ENCODE measurements at places on chromosomes 11 and 22.

GRCh38 chr11:47278058-47278457 lies 8.1 kb downstream of the MADD start:
- DNase-seq, result no peak

DNA sequence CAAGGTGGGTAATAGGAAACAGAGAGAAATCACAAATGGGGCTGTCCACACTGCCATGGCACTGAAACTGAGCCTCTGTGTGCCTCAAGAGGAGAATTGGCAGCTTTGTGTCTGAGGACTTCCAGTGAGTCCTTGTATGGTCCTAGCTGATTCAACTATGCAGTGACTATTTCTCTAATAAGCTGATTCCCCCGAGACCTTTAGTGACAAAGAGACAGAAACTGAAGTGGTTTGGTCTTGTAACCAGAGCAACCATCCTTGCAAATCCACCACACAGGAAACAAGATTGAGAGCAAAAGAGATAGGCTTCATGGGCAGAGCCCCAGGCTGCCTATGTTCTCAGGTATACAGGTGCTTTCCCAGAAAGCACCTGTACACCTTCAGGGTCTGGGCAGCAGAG lies 1038.5 kb downstream of the NTM start:
- no peak for DNase-seq

DNA sequence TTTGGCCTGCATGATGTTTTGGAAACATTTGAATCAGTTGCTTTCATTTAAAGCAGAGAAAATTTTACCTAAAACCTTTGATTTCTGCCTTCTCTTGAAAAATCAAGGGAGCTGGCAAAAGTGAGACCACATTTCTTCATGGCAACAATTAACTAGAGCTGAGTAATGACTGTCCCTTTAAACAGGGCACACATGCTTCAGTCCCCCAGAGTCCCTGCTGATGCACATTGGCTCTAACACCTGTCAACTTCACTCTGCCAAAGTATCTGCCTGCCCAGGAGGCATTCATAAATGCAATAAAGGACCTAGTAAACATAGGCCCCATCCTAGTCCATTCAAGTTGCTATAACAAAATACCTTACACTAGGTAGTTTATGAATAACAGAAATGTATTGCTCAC lies 87.1 kb upstream of the LDLRAD3 start:
- no peak for DNase-seq

GRCh38 chr11:124762624-124763155 lies 600 bp upstream of the ESAM start:
- no peak for DNase-seq

- DNase-seq, result no peak
These were observed 6.0 kb downstream of the UCP2 start for GRCh38 chr11:73976451-73977151.
